ENCODE measurements at places on chromosomes 13 and 19.
A peak's percentile ranks its signal among the peaks of the same experiment; 100 is the strongest.

- no peak for DNase-seq
These were observed 24.5 kb downstream of the ZBTB7A start for GRCh38 chr19:4042064-4042730.

GRCh38 chr19:43779147-43779819, 1.5 kb downstream of the KCNN4 start:
- DNase-seq, result no peak

DNA sequence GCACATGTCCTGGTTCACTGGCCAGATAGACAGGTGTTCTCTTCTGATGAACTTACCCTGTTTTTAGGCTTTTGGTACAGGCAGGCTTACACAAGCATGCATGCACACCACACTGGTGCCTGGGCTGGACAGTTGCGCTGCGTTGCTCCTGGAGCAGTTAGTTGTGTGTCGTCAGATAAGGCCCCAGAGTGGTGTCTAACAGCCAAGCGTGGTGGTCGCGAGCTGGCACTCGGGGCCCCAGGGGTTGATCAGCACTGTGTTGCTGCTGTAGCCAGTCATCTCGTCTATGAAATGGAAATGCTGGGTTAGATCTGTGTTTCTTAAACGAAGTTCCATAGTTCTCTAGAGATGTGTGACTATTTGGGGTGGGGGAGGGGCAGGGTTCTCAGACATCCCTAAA, 24.6 kb upstream of the TEX29 start:
- DNase-seq, result no peak

DNA sequence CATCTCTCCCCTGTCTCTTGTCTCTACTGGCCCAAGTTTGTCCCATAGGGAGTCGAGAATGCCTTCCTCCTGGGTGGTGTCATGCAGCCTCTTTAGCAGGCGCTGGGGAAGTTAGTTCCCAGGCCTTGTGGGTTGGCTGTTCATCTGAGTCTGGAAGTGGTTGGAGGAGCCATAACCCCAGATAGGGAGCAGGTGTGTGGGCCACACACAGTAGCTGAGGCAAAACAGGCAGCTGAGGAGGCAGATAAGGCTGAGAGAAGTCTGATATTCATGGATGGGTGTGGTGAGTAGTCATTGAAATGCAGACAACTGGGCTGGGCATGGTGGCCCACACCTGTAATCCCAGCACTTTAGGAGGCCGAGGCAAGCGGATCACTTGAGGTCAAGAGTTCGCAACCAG, 40.9 kb upstream of the KPNA3 start:
- DNase-seq, result no peak

- no peak for DNase-seq
These were observed 836.9 kb upstream of the PCDH9 start for GRCh38 chr13:68066879-68067513.

DNA sequence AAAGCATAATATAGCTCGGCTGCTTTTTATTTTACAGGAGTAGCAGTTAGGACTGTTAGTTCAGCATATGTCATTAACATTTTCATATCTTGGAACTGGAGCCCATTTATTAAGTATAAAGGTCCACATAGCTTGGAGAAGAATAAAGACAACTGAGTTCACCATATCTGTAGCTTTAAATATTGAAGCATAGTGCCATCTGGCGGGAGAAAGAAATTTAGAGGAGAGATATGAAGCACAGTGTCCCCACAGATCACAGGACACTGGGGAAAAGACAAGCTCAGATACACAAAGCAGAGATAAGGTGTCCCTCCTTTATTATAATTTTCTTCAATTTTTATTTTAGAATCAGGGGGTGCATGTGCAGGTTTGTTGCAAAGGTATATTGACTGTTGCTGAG, 104.7 kb upstream of the FREM2 start:
- no peak for DNase-seq

- no peak for DNase-seq
These were observed 1498.1 kb downstream of the UQCRFS1 start for GRCh38 chr19:27714857-27715256.

GRCh38 chr13:104085611-104086010, 1019.4 kb upstream of the SLC10A2 start:
- no peak for DNase-seq

DNA sequence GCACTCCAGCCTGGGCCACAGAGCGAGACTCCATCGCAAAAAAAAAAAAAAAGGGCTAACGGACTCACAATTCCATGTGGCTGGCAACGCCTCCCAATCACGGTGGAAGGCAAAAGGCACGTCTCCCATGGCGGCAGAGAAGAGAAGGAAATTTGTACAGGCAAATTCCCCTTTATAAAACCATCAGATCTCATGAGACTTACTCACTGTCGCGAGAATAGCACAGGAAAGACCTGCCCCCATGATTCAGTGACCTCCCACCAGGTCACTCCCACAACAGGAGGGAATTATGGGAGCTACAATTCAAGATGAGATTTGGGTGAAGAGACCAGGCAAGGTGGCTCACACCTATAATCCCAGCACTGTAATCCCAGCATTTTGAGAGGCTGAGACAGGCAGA, 18.7 kb upstream of the NMRK2 start:
- DNase-seq, result no peak

DNA sequence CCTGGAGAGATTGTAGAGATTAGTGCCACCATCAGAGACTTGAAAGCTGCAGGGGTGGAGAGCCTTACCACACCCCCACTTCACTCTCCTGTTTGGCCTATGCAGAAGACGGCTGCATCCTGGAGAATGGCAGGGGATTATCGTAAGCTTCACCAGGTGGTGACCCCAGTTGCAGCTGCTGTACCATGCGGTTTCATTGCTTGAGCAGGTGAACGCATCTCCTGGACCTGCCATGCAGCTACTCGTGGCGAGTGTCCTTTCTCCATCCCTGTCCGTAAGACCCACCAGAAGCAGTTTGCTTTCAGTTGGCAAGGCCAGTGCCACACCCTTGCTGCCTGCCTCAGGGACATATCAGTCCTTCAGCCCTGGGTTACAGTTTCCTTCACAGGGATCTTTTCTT, 21.2 kb downstream of the PPP5C start:
- DNase-seq, result no peak

DNA sequence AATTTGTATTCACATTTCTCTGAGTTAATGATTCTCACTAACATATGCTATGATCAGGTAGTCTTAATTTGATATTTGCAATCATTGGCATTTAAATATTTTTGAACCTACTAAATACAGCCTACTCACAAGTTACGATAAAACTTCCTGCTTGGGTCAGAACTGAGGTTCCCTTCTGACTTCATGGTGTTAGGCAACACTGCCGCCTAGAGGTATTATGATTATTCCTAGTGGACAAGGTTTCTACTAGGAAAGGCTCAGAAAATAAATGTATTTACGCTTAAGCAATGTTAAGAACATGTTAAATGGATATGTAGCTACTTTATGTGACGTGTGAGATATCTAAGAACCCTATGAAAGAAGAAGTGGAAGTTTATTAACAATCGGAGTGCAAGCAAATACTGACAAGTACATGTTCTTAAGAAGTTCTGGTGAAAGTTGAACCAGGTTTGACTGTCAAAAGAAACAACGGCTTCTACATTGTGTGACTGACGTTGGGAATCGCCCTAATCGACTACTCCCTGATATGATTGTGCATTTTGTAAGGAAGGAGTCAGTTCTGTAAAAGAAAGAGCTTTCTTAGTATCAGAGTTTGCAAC, 1395.8 kb downstream of the SLITRK5 start:
- no peak for DNase-seq

- no peak for DNase-seq
These were observed 11.9 kb downstream of the ZNF787 start for GRCh38 chr19:56109226-56109625.

- no peak for DNase-seq
These were observed 9.1 kb upstream of the EPHX3 start for GRCh38 chr19:15241259-15241910.

- no peak for DNase-seq
These were observed 54.6 kb downstream of the NAA16 start for GRCh38 chr13:41365631-41366030.

GRCh38 chr13:40442826-40443225, 223.6 kb downstream of the FOXO1 start:
- DNase-seq, result no peak

DNA sequence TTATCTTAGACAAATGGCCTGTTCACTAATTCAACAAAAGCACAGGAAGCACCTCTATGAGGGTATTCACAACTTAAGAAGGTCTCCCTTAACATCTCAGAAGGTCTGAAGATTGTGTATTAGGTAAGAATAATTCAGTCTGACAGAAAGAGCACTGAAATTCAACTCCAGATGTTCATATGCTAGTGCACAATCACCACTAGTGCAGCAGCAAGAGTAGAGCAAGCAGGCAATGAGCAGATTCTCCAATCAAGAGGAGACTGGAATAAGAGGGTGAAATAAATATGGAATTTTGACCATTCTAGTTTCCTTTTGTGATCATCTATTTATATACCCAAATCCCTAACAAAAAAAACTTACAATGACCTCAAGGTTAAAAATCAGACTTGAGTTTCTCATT, 52.0 kb downstream of the MPHOSPH8 start:
- DNase-seq, result no peak

- no peak for DNase-seq
These were observed 146.3 kb downstream of the DCLK1 start for GRCh38 chr13:35984776-35985453.

DNA sequence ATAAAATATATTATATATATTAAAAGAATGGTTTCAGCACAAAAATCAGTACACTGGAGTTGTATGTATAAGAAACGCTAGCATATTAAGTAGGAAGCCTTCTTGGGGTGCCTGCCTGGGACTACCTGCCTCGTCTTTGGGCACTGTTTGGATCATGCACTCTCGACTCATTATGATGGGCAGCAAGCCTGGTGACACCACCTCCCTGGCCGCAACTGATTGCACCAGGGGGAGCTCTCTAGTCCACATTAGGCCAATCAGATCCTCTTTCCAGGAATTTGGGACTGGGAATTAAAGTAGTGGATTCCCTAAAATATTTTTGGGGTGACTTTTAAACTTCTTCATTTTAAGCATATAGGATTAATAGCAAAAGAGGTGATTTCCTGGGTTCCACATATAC, 56.0 kb upstream of the RGCC start:
- DNase-seq, result no peak

DNA sequence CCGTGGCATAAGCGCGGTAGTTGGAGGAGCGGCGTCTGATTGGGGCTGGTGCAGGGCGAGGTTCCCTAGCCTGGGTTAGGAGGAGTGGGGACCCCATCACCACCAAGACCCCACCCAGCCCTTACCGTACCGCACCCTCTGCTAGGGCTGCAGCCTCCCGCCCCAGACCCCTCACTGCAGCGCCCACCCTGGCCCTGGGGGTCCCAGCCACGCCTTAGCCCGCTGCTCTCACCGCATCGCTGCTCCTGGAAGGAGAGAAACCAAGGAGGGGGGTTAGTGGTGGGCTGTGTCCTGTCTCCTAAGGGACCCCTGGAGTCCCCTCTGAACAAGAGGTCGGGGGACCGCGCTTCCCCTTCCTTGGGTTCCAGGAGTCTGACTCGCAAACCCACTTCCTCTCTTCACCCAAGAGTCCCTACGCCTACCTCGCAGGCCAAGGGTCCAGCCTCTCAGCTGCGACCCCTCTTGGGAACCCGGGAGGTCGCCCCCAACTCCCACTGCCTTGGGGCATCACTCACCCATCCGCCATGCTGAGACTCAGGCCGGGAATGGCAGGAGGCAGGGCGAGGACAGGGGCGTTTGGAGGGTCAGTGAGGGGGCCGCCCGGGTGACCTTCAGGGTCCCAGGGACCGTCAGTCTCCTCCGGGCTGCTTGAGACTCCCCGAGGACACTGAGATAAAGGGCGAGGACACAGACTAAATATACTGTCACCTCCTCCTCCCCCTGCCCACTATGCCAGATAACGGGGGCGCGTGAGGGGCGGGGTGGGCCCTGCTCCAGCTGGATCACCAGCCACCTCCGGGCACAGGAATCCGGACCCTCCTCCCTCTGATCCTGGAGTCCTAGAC, at the start of gene TNNI3:
Gene TNNI3 (minus strand): TSS at position 669 of the 845 bp plus-strand sequence. CDS start 143 bp downstream, at position 526.
- no peak for DNase-seq

GRCh38 chr19:57818378-57818777, 3.7 kb upstream of the ZNF552 start:
- no peak for DNase-seq

- no peak for DNase-seq
These were observed 1.8 kb upstream of the KLK4 start for GRCh38 chr19:50912727-50913716.

- DNase-seq, result peak; percentile 40
These were observed 780 bp upstream of the GTF2F2 start for GRCh38 chr13:45119469-45119990.

GRCh38 chr13:72745260-72745659, 17.5 kb downstream of the BORA start:
- DNase-seq, result no peak

DNA sequence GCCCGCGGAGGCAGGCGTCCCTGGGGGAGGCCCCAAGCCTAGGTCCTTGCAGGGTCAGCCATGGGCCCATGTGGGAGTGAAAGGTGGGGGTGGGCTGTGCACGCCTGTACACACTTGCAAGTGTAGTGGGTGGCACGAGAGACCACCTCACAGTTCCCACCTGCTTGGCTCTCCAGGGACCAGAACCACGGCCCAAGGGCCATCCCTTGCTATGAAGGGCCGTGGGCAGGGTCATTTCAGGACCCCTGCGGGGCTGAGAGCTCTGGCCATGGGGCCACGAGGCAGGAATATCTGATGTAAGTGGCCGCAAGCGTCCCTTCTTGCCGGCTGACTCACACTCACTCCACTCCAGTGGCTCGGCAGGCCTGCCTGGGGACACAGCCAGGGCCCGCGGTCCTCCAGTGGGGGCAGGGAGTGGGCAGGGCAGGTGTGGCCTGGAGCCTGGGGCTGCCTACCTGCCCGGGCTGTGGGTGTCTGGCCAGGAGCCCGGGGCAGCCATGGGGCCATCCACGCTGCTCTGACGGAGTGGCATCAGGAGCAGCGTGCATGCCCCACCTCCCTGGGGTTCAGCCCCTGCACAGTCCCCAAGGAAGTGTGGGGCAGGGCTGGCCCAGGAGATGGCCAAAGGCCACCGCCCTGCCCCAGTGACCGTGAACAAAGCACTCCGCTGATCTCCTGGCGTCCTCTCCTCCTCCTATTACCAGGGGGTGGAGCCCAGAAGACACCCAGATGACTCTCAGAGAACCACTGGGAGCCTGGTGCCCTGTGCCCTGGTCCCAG, 8.6 kb upstream of the MKNK2 start:
- no peak for DNase-seq

DNA sequence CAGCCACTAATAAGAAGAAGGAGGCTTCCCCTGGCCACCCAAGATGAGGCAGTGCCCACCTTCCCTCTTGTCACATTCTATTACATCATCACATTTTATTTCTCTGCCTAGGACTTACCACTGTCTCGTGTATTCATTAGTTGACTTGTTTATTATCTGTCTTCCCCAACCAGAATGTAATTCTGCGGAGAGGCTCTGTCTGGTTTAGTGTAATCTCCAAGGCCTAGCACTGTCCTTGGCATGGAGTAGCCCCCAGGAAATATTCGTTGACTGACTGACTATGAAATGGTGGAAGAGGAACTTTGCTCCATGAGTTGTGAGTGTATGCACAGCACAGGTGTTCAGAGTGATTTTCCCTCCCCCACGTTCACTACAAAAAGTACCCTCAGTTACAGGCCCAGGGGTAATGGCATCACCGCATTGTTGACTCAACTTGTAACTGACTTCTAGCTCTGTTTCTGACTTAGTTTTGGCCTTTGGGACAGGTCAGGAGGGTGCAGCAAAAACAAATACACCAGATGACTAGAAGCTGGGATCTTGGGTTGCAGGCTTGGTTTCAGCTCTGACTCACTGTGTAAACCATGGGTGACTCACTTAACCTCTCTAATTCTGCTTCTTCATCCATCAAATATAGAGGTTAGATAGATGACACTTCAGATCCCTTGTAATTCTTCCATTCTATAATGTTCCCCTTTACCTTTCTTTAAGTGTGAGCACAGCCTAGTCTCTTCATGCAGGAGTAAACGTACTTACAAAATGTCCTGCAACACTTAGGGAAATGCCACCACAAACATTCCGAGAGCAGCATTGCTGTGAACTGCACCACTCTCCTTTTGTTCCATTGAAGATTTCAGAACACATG, 229.7 kb downstream of the KCNRG start:
- DNase-seq, result no peak

Measured in stimulated activated CD4-positive, alpha-beta T cell treated with anti-CD3 and anti-CD28 coated beads, Interleukin-15, amount 100 ng/mL, for 1 hour (primary cell).